ENCODE measurements at places on chromosomes 16 and 17.

DNA sequence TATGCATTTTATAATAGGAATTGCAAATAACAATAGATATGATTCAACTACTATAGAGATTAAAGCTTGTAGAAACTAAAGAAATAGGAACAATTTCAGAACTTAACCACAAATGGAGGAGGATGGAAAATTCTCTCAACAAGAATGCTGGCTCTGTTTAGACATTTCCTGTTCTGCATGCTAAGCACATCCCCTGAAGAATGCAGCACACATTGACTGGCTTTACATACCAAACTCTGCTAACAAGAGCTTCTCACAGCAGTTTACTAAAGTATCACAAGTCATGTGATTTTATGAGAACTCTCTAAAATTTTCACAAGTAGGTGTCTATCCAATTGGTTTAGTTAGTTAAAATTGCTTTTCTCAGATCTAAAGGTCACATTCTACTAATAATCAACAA, 85.2 kb downstream of the SPAG9 start:
- no peak overlapping the region for H3K27ac ChIP-seq
- H3K36me3 ChIP-seq, result peaks cover 16% of the 10 kb centered on the region
- DNase-seq, result no peak
- no peaks in the 10 kb centered on the region for H3K27me3 ChIP-seq
- H3K4me1 ChIP-seq, result peaks cover 10% of the 10 kb centered on the region
- H3K4me3 ChIP-seq, result no peak overlapping the region

DNA sequence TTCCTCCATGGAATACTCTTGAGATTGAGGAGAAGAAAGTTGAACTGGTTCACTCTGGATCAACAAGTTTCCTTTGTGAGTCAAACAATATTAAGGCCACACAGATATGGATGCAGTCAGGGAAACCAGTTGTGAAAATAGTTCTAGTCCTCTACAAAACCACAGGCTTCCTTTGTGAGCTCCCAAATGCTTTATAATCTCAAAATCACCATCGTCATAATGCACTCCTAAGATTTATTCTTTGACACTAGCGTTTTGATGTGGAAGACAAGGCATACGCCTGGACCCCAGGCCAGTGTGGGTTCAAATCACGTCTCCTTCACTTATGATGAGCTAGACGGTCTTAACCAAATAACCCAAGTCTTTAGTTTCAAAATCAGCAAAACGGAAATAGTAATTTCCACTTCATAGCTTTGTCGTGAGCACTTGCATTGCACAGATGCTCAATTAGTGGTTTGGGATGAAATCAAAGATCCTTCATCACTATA, 142.6 kb downstream of the STX8 start:
- H3K27me3 ChIP-seq, result no peaks in the 10 kb centered on the region
- H3K36me3 ChIP-seq, result peaks cover 7% of the 10 kb centered on the region
- no peak overlapping the region for H3K4me3 ChIP-seq
- no peak overlapping the region for H3K27ac ChIP-seq
- peaks cover 9% of the 10 kb centered on the region for H3K4me1 ChIP-seq
- no peak for DNase-seq

GRCh38 chr17:74840989-74841666, 18.6 kb downstream of the GRIN2C start:
- peaks cover 15% of the 10 kb centered on the region for H3K4me1 ChIP-seq
- H3K4me3 ChIP-seq, result no peak overlapping the region
- peaks cover 3% of the 10 kb centered on the region for H3K36me3 ChIP-seq
- H3K27ac ChIP-seq, result peak overlapping the region; percentile 0

DNA sequence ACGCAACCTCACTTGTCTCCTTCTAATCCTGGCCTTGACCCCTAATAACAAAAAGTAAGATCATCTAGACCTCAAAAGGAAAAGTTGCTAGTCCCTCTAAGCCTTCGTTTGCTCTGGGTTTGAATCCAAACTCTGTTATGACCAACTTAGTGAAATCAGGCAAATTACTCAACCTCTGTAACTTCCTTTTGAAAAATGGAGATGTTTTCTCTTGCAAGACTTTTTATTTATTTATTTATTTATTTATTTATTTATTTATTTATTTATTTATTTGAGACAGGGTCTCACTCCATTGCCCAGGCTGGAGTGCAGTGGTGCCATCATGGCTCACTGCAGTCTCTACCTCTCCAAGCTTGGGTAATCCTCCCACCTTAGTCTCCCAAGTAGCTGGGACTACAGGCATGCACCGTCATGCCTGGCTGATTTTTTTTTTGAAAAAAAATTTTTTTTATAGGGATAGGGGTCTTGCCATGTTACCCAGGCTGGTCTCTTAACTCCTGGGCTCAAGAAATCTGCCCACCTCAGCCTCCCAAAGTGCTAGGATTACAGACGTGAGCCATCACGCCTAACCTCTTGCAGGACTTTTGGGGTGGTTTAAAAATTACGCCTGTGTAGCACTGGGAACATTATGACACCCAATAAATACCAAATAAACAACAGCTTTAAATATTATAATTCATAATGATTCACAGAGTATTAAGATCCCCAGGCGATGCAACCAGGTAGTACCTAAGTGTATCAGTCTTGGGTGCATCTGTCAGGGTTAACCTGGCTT, 63.4 kb downstream of the PITPNC1 start:
- H3K4me3 ChIP-seq, result peak overlapping the region; percentile 85
- H3K4me1 ChIP-seq, result peaks cover 66% of the 10 kb centered on the region
- no peaks in the 10 kb centered on the region for H3K27me3 ChIP-seq

GRCh38 chr17:27602721-27603420, 28.1 kb upstream of the LGALS9 start:
- no peak overlapping the region for H3K4me3 ChIP-seq
- DNase-seq, result peak; percentile 73
- H3K27ac ChIP-seq, result peak overlapping the region; percentile 16
- H3K27me3 ChIP-seq, result no peaks in the 10 kb centered on the region
- peaks cover 14% of the 10 kb centered on the region for H3K4me1 ChIP-seq

- no peaks in the 10 kb centered on the region for H3K27me3 ChIP-seq
- H3K4me3 ChIP-seq, result no peak overlapping the region
- no peak overlapping the region for H3K27ac ChIP-seq
- no peak for DNase-seq
- peaks cover 22% of the 10 kb centered on the region for H3K36me3 ChIP-seq
- peaks cover 26% of the 10 kb centered on the region for H3K4me1 ChIP-seq
Measured at GRCh38 chr17:45425984-45426413, 6.7 kb downstream of the ARHGAP27 start.

GRCh38 chr17:82031885-82032627, 578 bp downstream of the RAC3 start:
- peaks cover 15% of the 10 kb centered on the region for H3K4me1 ChIP-seq
- DNase-seq, result peak; percentile 68
- peaks cover 13% of the 10 kb centered on the region for H3K36me3 ChIP-seq
- H3K4me3 ChIP-seq, result peak overlapping the region; percentile 44
- no peaks in the 10 kb centered on the region for H3K27me3 ChIP-seq

- peak overlapping the region; percentile 99 for H3K27ac ChIP-seq
- no peak for DNase-seq
- H3K4me1 ChIP-seq, result peaks cover 71% of the 10 kb centered on the region
- no peaks in the 10 kb centered on the region for H3K27me3 ChIP-seq
Measured at GRCh38 chr17:45230787-45231480, 9.2 kb downstream of the FMNL1 start.

GRCh38 chr16:80092681-80093080, 448.1 kb upstream of the DYNLRB2 start:
- H3K4me1 ChIP-seq, result no peaks in the 10 kb centered on the region
- no peaks in the 10 kb centered on the region for H3K36me3 ChIP-seq
- peaks cover 2% of the 10 kb centered on the region for H3K27me3 ChIP-seq
- no peak overlapping the region for H3K27ac ChIP-seq

DNA sequence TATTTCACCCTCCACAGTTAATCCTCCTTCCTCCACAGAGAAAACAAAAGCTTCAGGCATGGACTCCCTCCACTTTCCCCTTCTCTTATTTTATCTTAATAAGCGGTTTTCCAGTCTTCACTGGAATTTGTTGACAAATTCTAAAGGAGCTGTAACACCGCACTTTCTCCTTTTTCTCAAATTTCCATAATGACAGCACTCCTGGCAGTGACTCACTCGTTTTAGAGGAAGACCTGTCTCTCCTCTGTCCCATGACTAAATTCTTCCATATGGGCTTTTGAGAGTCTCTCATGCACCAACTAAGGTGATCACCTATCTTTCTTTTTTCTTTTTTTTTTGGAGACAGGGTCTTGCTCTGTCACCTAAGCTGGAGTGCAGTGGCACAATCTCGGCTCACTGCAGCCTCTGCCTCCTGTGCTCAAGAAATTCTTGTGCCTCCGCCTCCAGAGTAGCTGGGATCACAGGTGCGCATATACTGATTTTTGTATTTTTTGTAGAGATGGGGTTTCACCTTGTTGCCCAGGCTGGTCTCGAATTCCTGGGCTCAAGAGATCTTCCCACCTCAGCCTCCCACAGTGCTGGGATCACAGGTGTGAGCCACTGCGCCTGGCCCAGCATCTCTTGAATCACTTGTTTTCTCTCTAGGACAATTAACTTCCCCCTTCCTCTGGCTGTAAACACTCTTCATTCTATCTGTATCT, 7.7 kb downstream of the ITGAM start:
- H3K36me3 ChIP-seq, result peaks cover 9% of the 10 kb centered on the region
- H3K27ac ChIP-seq, result peak overlapping the region; percentile 1
- no peak for DNase-seq
- H3K27me3 ChIP-seq, result peaks cover 4% of the 10 kb centered on the region
- H3K4me1 ChIP-seq, result peaks cover 20% of the 10 kb centered on the region

DNA sequence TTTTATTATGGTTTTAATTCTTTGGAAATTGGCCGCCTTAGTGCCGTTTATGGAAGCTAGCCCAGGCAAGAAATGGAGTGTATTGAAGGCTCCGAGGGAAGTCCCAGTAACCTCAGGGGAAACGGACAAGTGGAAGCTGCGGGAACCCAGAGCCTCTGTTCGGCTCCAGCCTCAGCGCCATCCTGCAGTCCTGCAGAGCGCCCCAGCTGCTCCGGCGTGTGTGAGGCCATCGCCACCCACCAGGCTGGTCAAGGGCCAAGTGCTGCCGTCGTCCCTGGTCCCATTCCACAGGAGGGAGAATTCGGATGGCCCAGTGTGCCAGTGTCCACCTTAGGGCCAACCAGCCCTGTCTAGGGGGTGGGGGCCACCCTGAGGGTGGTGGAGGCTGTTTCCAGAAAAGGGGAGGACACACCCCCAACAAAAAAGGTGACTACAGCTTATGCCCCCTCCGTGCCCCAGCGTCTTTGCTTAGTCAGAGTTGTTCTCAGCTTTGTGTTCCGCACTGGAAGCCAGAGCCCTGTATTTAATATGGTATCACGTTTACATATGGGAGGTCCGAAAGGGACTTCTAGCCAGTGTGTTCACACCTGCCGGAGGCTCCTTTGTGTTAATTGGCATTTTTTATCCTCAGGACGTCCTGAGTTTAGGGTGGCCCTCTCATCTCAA, 13.0 kb downstream of the MGRN1 start:
- no peak overlapping the region for H3K27ac ChIP-seq
- no peaks in the 10 kb centered on the region for H3K27me3 ChIP-seq
- no peak for DNase-seq
- H3K36me3 ChIP-seq, result peaks cover 9% of the 10 kb centered on the region
- H3K4me3 ChIP-seq, result no peak overlapping the region

DNA sequence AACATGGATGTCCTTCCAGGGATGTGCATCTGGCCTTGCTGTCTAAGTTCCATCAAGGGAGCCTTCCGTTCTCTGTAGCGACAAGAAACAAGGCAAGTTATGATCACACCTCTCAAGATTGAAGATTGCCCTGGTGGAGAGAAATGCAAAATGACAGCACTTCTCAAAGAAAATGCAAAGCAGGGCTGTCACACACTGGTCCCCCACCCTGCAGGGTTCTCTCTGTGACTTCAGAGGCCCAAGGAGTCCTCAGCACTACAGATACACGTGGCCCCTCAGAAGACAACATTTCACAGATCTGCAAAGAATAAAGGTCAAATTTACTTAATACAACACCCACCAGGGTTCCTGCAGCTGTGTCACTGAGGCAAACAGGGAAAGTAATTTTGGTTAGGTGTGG, 60.7 kb upstream of the TEX2 start:
- no peak for DNase-seq
- H3K4me1 ChIP-seq, result peaks cover 18% of the 10 kb centered on the region
- peaks cover 5% of the 10 kb centered on the region for H3K27me3 ChIP-seq
- no peak overlapping the region for H3K4me3 ChIP-seq

- H3K4me1 ChIP-seq, result no peaks in the 10 kb centered on the region
- no peaks in the 10 kb centered on the region for H3K36me3 ChIP-seq
- no peak overlapping the region for H3K27ac ChIP-seq
- DNase-seq, result no peak
- peaks cover 3% of the 10 kb centered on the region for H3K27me3 ChIP-seq
Measured at GRCh38 chr16:86398622-86399021, 111.7 kb upstream of the FOXF1 start.

DNA sequence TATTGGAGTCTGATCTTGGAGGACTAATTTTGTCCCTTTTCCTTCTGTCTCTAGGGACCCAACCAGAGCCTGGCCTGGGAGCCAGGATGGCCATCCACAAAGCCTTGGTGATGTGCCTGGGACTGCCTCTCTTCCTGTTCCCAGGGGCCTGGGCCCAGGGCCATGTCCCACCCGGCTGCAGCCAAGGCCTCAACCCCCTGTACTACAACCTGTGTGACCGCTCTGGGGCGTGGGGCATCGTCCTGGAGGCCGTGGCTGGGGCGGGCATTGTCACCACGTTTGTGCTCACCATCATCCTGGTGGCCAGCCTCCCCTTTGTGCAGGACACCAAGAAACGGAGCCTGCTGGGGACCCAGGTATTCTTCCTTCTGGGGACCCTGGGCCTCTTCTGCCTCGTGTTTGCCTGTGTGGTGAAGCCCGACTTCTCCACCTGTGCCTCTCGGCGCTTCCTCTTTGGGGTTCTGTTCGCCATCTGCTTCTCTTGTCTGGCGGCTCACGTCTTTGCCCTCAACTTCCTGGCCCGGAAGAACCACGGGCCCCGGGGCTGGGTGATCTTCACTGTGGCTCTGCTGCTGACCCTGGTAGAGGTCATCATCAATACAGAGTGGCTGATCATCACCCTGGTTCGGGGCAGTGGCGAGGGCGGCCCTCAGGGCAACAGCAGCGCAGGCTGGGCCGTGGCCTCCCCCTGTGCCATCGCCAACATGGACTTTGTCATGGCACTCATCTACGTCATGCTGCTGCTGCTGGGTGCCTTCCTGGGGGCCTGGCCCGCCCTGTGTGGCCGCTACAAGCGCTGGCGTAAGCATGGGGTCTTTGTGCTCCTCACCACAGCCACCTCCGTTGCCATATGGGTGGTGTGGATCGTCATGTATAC, 8.0 kb downstream of the GPRC5C start:
- H3K27me3 ChIP-seq, result peaks cover 20% of the 10 kb centered on the region
- H3K36me3 ChIP-seq, result no peaks in the 10 kb centered on the region
- H3K4me3 ChIP-seq, result no peak overlapping the region
- H3K4me1 ChIP-seq, result no peaks in the 10 kb centered on the region

DNA sequence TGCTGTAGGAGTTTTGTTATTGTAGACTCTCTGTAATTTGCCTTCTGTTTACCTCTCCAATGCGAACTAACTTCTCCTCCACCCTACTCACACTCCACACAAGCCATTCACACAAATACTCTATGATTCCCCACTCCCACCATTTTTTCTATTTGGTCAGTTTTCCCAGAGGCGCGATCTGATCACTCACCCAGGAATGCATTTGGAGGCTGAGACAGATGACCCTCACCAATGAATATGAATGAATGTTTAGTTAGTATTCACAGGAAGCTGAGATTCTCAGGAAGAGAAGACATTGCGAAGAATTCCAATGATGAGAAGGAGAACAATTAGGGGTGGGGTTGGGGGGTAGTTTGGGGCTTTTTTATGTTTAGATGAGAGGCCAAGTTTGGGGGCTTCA, 10.5 kb upstream of the ANKFN1 start:
- no peaks in the 10 kb centered on the region for H3K4me1 ChIP-seq
- H3K27me3 ChIP-seq, result peaks cover 2% of the 10 kb centered on the region
- no peak for DNase-seq
- H3K4me3 ChIP-seq, result no peak overlapping the region

- H3K4me1 ChIP-seq, result no peaks in the 10 kb centered on the region
- no peak for DNase-seq
- H3K36me3 ChIP-seq, result no peaks in the 10 kb centered on the region
- peaks cover 42% of the 10 kb centered on the region for H3K27me3 ChIP-seq
- no peak overlapping the region for H3K27ac ChIP-seq
Measured at GRCh38 chr16:21197112-21197511, 14.3 kb downstream of the ZP2 start.
